Mesenchymal stem cell (in vitro differentiated cells and primary cell): ENCODE measurements at places on chromosomes 16 and 17.

DNA sequence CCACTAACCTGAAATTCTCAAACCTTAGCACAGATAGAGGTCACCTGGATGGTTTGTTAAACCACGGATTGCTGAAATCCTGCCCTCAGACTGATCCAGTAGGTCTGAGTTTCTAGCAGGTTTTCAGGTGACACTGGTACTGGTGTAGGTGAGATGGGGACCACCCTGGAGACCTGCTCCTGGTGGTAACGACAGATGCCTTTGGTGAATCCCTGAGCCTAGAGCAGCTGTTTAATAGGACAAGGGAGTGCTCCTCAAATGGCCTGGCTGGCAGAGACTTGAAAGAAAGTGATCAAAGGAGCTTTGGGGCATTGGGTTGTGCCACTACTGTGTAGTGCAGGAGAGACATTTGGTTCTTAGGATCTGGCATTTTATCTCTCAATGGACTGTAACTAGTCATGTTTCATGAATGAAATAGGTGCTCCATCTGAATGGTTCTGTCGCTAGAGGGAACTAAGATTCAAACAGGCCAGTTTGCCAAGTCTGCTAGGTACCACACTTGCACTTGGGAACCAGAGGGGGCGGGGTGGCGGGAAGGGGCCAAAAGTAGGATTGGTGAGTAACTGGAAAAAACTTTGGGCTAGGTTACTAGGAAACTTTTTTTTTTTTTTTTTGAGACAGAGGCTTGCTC is 2.9 kb upstream of the IFI35 start:
- DNase-seq, result no peak
- H3K27ac ChIP-seq, result no peak overlapping the region
- peaks cover 12% of the 10 kb centered on the region for H3K4me1 ChIP-seq
- H3K27me3 ChIP-seq, result no peaks in the 10 kb centered on the region

DNA sequence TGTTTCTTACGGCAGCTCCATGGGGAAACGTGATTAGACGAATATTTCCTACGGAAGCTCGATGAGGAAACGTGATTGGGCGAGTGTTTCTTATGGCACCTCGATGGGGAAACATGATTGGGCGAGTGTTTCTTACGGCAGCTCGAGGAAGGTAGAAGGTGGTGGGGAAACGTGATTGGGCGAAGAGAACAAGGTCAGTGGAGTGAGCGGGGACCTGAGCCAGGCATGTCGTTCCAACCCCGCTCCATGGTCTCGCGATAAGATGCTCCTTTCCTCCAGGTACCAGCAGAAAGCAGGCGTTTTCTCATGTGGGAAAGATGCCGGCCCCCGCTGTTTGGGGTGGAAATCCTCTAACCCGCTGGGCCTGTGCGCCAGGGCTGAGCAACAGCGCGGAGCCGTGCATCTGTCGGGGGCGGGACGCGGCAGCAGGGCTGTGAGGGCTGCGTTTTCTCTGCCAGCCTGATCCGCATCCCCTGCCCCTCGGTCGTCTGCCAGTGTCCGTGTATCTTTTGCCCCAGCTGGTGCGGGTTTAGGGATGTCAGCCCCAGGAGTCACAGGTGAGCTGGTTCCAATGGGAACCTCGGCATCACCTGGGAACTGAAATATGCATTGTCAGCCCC is 25.6 kb upstream of the DOC2B start:
- peaks cover 8% of the 10 kb centered on the region for H3K27me3 ChIP-seq
- H3K36me3 ChIP-seq, result peaks cover 3% of the 10 kb centered on the region
- H3K4me1 ChIP-seq, result peaks cover 3% of the 10 kb centered on the region

GRCh38 chr17:3514873-3515272 is 39.1 kb downstream of the ASPA start:
- no peaks in the 10 kb centered on the region for H3K36me3 ChIP-seq
- H3K4me3 ChIP-seq, result no peak overlapping the region
- no peak for DNase-seq
- H3K27ac ChIP-seq, result no peak overlapping the region

DNA sequence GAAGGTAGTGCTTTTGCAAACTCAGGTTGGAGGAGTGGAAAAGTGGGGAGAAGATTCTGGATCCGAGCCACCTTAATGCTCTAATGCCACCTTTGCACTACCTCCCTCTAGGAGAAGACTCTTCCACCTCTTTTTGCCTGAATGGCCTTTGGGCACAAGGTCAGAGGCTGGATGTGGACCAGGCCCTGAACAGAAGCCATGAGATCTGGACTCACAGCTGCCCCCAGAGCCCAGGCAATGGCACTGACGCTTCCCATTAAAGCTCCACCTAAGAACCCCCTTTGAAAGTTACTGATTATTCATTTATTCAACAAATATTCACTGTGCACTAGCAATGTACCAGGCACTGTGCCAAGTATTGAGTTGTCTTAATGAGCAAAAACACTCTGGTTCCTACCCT is 3.2 kb downstream of the SHBG start:
- no peak for DNase-seq
- H3K4me3 ChIP-seq, result no peak overlapping the region

DNA sequence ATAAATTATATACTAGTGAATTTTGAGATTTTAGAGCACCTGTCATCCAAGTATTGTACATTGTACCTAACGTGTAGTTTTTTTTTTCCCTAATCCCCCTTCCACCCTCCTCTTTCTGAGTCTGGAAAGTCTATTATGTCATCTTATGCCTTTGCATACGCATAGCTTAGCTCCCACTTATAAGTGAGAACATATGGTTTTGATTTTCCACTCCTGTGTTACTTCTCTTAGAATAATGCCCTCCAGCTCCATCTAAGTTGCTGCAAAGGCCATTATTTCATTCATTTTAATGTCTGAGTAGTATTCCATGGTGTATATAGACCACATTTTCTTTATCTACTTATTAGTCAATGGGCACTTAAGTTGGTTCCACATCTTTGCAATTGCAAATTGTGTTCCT is 177.0 kb upstream of the C16orf82 start:
- DNase-seq, result no peak
- no peak overlapping the region for H3K4me3 ChIP-seq
- no peaks in the 10 kb centered on the region for H3K36me3 ChIP-seq

- peaks cover 11% of the 10 kb centered on the region for H3K4me1 ChIP-seq
- no peaks in the 10 kb centered on the region for H3K36me3 ChIP-seq
- H3K4me3 ChIP-seq, result no peak overlapping the region
- no peaks in the 10 kb centered on the region for H3K27me3 ChIP-seq
- H3K27ac ChIP-seq, result no peak overlapping the region
These were observed 320.0 kb downstream of the FOXL1 start for GRCh38 chr16:86898386-86898785.
